Non-pigmented ciliary epithelial cell (primary cell): ENCODE measurements at places on chromosomes 1 and 21.
A peak's percentile ranks its signal among the peaks of the same experiment; 100 is the strongest.

- DNase-seq: no peak
Observed at GRCh38 chr1:115726161-115726560, 42.4 kb downstream of the CASQ2 start.

GRCh38 chr1:184409011-184409410 lies 22.2 kb downstream of the C1orf21 start:
- no peak for DNase-seq

DNA sequence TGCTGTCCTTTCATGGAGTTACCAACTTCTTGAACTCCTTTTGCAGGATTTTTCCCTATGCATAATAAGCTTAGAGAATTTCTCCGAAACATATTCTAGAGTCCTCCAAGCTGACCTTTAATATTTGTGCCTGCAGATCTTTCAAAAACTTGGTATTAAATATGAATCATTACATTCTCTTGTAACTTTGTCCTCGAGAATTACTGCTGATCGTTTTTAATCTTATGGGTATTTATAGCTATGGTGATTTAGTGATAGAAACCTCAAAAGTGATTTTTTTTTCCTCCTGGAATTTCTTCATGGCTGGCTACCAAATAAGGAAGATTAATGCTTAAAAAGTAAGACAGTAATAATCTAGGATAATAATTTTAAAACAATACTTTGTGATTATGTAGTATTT lies 39.1 kb downstream of the MAP3K21 start:
- DNase-seq: no peak

DNA sequence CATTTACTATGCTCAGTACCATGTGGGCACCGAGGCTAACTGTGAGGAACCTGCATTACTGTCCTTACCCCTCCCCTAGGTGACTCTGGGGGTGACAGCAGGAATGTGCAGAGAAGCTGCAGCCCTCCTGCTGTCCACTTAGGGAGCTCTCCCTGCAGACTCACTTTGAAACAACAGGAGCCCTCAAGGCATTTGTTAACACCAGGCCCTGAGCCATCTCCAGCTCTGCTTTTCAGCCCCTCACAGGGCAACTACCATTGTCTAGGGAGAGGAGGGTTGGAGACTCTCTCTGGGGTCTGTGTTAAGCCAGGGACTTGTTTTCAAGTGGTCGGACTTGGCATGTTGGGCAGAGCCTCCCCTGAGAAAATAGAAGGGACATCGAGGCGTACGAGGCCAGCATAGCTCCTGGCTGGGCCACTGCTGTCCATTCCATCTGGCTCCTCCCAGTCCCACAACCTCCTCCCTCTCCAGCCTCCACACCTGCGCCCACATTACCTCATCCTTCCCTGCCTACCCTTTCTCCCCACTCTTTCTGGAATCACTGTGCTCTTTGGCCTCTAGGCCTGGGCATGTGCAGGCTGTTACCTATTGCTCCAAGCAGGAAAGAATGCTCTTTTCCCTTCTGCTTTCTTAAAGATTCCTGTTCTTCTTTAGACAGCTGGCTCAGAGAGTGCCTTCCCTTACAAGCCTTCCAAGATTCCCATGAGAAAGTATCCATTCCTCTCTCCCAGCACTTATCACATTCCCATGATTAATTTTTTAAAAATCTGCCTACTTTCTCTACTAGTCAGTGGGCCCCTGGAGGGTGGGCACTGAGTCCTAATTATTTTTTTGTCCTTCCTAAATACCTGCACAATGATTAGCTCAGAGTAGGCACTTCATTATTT lies 102.7 kb upstream of the GCLM start:
- no peak for DNase-seq

- peak; percentile 40 for DNase-seq
Observed at GRCh38 chr1:224127925-224128819, 14.3 kb downstream of the FBXO28 start.

GRCh38 chr1:108075055-108075454 lies 110.1 kb upstream of the VAV3 start:
- no peak for DNase-seq
